Midbrain (tissue), 1 donor: ENCODE measurements at places on chromosomes 2 and 18.

DNA sequence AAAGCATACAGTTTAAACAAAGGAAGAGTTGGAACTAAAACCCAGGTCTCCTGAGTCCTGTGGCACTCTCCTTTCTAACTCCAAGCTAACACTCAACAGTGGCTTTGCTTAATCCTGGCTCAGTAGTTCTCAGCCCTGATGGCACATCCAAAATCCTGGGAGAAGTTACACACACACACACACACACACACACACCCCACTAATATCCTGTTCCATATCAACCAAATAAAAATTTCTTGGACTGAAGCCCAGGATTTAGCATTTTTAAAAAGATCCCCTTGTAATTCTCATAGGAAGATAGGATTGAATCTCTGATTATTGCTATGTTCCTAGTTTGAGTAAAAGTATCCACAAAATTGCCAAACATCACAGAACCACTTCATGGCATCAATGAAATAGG lies 136.1 kb upstream of the RIOK3 start:
- DNase-seq, result no peak

DNA sequence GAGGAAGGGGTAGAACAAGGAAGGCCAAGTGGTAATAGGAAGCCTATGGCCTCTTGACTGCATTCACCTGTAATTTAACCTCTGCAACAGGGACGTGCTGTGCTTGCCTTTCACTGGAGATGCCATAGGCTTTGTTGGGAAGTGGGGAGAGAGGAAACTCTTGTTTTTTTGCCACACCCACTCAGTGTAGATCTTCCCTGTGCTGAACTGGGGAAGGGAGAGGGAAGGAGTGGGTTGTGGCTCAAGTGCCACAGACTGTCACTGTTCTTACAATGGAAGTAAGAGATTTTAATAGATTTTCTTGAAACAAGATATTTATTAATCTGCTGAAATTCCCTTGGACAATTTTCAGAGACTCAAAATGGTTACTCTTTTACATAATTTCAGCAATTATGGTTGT lies 127.3 kb downstream of the FAM210A start:
- no peak for DNase-seq

GRCh38 chr2:236813766-236814165 lies 244.1 kb downstream of the ACKR3 start:
- no peak for DNase-seq

DNA sequence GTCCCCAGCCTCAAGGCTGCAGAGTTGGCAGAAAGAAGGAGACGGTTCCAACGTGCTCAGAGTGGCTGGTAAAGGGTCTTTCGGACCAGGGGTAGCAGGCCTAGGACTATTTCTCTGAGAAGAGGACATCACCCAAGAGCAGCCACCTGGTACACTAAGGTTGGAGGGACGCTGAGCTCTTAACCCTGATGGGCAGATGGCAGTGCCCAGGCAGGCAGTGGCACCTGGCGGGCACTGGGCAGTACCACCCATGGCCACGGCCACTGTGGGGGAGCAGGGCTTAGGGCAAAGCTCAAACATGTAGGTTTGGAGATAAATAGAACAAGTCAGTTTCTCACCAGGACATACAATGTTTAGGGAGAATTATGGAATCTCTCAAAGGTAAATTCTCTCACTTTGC lies 53.5 kb downstream of the MBP start:
- DNase-seq, result no peak

- no peak for DNase-seq
Observed at GRCh38 chr2:127054604-127054930, 52.4 kb downstream of the BIN1 start.

- peak; percentile 44 for DNase-seq
Observed at GRCh38 chr2:11698009-11698922, 28.3 kb upstream of the NTSR2 start.

- no peak for DNase-seq
Observed at GRCh38 chr18:53795061-53795460, 429.4 kb downstream of the MBD2 start.

DNA sequence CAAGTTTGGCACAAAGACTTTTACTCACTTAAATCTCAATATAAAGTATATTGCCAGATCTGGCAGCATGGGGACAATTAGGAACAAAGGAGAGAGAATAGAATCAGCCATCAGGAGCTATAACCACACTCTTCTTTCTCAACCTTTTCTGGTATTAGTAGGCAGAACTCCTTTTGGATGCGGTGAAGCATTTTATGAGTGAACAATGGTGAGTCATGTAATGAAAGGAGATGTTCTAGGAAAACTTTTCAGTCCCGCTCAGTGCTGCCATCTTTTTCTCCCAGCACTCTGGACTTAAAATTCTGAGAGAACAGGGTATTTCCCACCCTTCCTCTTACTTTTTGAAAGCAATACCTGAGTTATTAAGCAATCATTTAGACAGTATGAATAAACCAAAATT lies 32.2 kb downstream of the PLEKHA3 start:
- no peak for DNase-seq

DNA sequence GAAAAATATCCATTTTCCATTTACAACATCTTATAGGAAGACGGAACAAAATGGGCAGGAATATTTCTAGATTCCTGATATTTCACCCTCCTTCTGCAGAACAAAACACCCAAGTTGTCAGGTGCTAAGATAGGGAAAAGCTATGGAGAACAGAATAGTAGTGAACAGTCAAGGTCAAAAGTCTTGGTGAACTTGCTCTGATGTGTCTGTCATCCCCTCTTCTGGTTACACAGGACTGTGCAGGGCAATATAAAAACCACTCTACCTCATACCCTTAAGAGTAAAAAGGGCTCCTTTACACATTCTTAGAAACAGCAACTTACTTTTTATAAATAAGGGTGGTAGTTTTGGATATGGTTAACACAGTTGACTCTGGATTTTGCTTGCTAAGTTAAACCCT lies 4.4 kb downstream of the MYL1 start:
- no peak for DNase-seq

GRCh38 chr18:7459851-7460770 lies 107.0 kb upstream of the PTPRM start:
- DNase-seq, result peak; percentile 60

DNA sequence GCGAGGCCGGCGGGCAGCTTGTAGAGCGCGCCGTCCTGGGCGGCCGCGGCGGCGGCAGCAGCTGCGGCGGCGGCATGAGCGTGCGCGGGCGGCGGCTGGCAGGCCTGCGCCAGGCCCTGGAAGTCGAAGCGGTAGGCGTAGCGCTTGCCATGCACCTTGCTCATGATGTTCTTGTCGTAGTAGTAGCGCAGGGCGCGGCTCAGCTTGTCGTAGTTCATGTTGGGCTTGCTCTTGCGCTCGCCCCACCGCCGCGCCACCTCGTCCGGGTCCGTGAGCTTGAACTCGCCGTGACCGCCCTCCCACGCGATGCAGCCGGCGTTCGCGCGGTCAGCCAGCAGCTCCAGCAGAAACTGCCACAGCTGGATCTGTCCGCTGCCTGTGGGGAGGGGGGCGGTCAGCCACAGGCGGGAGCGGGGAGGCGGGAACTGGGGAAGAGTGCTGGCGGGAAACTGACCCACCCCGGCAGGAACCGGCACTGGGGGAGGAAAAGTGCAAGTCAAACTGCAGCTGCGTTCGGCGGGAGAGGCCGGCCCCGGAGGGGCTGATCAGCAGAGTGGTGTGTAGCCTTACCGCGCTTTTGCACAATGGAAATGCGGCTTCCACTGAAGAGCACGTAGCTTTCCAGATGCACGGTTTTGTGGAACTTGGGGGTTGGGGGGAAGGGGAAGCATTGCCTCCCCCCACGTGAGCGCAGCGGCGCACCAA lies 3.0 kb downstream of the FEV start:
- DNase-seq, result no peak

DNA sequence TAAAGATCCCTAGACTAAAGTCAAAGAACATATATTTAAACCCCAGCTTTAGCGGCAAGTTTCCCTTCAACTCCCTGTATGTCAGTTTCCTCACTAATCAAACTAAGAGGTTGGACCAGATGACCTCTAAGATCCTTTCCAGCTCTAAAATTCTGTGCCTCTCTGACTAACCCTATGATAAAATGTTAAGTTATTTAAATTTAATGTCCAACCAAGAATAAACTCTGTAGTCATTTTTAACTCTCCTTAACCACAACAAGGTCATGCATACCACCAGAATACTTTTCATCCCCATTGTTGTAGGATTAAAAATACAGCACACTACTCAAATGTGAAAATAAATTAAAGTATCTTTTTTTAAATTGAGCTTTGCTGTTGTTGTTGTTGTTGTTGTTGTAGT lies 5.2 kb upstream of the PDE1A start:
- DNase-seq, result no peak

- DNase-seq, result no peak
Observed at GRCh38 chr2:118490330-118490729, 357.1 kb downstream of the EN1 start.

GRCh38 chr18:49566217-49566770 lies 4.4 kb downstream of the LIPG start:
- DNase-seq, result no peak

DNA sequence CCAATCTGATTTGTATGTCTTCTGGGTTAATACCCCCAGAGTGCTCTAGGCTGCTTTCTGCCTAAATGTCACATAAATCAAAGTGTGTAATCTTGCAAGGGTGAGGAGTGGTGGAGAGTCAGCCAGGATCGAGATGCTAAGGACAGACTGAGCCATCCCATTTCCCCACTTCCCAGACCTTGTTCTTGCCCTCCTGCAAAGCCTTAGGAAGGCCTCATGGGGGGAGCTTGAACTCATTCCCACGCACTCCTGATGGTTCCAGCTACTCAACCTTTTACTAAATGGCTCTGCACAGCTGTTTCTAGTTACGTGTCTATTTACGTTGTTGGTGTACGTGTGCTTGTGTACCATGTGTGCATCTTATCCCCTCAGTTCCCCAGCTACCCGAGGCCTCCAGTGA lies 423.6 kb upstream of the TNP1 start:
- no peak for DNase-seq
